Right atrium auricular region (tissue), 2 donors: ENCODE measurements at places on chromosomes 5 and 9. TPM values are rescaled to one million over a fixed set of nuclear protein-coding genes. Genes with fewer than 3 reads are reported as not detected.
A peak's percentile ranks its signal among the peaks of the same experiment; 100 is the strongest.

- no peak for DNase-seq
Measured at GRCh38 chr5:145072889-145073288, 762.3 kb downstream of the PRELID2 start.

DNA sequence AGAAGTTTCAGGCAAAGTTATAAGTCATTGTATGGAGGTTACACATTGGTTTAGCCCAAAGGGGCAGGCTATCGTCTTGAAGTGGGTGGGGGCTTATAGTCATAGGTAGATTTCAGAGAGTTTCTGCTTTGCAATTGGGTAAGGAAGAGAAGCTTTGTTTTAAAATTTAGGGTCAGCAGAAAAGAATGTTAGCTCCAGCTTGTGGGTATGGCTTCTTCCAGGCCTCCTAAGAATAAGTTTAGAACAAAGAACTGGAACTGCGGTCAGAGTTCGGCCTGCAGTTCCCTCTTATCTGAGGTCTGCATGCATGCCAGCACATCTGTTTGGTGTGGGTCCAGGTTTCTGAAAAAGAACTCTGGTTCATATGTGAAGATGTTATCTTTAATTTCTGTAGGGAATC lies 96.1 kb downstream of the CYFIP2 start:
- peak; percentile 21 for DNase-seq

DNA sequence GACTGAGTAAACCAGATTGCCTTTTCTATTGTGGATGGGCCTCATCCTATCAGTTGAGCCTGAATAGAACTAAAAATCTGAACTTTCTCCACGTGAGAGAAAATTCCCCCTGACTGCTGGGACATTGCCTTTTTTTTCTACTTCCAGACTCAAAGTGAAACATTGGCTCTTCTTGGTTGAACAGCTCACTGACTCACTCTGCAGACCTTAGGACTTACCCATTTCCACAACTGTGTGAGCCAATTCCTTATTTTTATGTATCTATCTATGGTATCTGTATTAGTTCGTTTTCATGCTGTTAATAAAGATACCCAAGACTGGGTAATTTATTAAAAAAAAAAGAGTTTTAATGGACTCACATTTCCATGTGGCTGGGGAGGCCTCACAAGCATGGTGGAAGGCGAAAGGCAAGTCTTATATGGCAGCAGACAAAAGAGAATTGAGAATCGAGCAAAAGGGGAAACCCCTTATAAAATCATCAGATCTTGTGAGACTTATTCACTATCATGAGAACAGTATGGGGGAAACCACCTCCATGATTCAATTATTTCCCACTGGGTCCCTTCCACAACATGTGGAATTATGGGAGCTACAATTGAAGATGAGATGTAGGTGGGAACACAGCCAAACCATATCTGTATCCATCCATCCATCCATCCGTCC lies 306.7 kb upstream of the SLC24A2 start:
- no peak for DNase-seq

DNA sequence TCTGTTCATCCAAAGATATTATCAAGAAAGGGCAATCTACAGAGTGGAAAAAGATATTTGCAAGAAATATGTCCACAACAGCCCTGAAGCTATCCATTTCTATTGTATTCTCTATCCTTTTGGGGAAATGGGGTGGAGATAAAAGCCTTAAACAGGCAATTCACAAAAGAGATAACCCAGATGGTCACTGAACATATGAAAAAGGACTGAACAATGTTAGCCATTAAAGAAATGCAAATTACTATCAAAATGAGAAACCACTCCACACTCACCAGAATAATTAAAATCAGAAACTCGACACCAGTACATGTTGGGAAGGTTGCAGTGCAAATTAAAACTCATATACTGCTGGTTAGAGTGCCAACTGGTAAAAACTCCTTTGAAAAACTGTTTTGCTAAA lies 955.2 kb upstream of the DMAC1 start:
- DNase-seq, result no peak

DNA sequence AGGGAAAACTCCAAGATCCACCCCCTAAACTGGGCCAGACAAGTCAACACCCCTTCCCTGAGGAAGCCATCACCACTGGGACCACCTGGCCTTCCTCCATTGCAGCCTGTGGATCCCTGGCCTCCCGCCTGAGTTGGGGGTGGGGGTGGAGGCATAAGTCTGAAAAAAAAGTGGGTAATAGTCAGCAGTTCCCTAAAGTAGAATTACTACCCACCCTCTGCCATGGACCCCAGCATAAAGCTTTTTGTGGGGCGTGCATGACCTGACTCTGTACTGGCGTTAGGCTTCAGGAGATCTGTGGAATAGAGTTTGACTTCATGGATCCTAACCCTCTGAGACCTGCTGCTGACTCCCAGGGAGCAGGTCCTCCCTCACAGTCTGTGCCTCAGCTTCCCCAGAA lies 2.0 kb upstream of the CXXC5 start:
- no peak for DNase-seq

DNA sequence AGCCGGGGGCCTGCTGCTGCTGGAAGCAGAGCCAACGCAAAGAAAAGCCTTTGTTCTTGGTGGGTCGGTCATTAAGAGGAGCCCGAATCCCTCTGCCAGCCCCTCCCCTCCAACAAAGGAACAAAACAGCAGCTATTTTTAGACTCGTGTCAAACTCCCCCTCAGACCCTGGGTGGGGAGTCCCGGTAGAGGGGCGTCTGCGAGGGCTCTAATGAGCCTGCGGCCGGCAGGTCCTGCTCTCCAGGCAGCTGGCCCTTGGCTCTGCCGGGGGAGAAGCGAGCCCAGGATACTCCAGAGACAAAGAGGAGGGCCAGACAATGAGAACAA lies 114.0 kb downstream of the LHX2 start:
- no peak for DNase-seq

- no peak for DNase-seq
Measured at GRCh38 chr5:93735378-93735777, 6.0 kb downstream of the POU5F2 start.

DNA sequence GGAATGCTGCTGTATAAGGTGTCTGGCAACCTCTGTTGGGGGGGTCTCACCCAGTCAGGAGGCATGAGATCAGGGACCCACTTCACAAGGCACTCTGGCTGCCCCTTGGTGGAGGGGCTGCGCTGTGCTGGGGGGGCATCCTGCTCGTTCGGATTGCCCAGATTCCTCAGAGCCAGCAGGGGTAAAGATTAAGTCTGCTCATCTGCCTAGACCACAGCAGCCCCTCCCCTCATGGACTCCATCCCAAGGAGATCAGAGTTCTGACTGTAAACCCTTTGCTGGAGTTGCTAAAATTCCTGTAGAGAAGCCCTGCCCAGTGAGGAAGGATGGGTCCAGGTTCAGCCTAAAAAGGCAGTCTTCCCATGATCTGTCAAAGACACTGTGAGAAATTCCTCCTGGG lies 262.0 kb upstream of the C9orf72 start:
- DNase-seq, result no peak

GRCh38 chr5:136062366-136063274 lies 33.8 kb downstream of the TGFBI start:
- DNase-seq, result peak; percentile 56

- no peak for DNase-seq
Measured at GRCh38 chr9:133953976-133954709, 38.0 kb downstream of the VAV2 start.

DNA sequence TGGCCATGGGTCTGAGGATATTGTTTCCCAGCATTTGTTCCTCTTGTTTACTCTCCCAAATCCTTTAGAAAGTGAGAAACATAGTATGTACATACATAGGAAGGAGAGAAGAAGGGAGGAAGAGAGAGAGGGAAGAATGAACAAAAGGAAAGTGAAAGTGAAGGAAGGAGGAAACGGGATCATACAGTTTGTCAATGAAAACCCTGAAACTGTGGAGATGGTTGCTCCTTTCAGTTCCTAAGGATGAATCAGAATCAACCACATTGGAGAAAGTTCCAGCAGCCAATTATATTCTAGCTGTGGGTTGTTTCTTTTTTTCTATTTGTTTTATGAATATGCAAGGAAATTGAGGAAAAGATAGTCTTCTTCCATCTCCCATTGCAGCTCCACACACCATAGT lies 396.5 kb downstream of the MLLT3 start:
- DNase-seq, result no peak

DNA sequence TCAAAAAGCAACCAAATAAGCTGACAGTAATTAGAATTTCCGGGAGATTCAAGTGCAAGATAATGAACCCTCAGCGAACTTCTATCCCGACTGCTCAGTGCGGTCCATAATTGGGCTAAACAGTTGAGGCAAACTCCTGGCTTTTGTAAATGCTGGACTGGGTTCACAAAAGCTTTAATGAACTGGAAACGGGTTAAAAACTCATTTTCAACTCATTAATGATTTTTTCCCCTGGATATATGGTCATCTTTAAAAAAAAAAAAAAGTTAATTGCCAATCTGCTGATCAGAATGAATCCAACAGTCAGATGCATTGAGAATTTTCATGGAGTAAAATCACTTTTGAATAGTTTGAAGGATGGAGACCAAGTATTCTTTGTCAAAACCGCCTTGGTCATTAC lies 79.5 kb upstream of the WWC1 start:
- no peak for DNase-seq

DNA sequence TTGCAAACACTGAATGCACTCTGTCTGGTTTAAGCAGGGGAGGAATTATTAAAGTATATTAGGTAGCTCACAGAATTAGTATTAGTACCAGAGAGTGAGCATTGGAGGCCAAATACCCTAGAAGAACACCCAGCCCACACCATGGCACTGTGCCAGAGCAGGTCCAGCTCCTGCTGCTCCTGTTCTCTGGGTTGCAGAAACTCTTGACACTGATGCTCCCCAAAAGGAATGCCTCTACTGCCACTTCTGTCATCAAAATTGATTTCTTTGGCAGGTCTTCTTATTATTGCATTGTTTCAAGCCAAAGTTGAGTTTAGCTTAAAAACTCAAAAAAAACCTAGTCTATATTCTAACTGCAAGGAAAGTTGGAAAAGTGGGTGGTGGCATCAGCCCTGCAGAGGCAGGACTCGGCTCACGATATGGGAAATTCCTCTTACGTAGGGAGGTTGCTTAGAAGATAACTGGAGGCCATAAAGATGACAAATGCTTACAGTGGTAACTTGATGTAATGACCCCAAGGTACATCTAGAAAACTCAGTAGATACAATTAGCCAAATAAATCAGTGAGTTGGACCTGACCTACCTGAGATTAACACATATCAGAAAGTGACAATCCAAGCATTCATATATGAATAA lies 123.4 kb downstream of the CD180 start:
- no peak for DNase-seq

DNA sequence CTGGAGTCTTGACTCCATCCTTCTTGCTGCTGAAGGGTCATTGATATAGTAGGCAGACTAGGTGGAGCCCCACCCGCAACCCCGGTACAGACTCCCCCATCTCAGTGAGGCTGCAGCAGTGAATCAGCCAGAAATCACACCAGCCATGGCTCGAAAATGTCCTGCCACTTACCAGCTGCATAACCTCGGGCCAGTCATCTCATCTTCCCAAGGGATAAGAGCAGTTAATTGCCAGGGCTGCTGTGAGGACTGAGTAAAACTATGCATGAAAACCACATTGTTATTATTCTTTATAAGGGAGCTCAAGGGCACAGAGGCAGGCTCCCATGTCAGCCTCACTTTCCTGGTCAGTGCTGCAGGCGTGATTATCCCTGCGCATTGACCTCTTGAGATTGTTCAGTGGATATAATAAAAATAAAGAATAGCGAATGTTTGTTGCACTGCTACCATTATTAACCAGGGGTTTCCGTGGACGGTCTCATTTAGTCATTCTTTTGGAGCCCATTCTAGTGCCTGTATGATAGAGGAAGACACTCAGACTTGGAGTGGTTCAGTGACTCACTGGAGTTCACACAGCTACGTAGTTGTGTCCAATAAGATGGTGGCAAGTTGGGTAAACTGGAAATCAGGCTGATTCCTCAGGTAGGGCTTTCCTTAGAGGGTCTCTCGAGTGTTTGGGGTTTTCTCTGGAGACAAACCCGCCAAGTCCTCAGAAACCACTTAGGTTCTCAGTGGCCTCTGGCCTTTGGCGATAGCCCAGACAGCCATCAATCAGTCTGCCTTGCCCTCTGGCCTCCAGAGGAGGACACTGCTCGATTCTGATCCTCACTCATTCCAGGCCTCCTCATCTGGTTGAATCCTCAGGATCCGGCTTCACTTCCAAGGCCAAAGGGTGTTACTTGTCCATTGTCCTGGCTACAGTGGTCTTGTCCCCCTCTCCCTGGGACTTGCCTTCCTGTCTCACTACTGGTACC lies 39.9 kb downstream of the COL15A1 start:
- no peak for DNase-seq

GRCh38 chr5:94700592-94700991 lies 82.1 kb downstream of the SLF1 start:
- DNase-seq, result no peak

GRCh38 chr9:137575716-137576411 lies 2.9 kb downstream of the DPH7 start:
- DNase-seq, result no peak

DNA sequence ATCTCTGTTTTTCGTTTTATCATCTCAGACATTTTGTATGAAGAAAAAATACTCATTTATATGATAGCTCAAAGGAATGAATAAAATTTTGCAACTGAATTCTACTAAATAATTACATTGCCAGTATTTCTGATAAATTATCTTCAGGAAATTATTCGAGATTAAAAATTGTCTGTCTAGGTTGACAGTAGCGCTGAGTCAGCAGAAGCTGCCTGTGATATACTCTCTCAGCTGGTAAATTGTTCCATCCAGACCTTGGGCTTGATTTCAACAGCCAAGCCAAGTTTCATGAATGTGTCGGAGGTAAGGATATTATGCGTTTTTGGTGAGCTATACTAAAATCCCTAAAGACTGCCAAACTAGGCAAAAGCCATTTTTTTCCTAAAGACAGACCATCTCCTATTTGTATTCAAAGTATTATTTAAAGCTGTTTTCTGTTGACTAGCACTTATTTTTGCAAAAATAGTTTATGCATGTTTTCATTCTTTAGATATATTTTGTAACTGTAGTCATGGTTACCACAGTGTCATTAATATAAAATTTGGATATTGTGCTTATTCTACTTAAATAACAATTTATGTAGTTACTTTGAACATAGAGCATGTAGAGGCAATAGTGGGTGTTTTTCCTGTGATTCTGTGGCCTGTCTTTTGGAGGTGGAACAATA lies 17.4 kb downstream of the LECT2 start:
- DNase-seq, result no peak

DNA sequence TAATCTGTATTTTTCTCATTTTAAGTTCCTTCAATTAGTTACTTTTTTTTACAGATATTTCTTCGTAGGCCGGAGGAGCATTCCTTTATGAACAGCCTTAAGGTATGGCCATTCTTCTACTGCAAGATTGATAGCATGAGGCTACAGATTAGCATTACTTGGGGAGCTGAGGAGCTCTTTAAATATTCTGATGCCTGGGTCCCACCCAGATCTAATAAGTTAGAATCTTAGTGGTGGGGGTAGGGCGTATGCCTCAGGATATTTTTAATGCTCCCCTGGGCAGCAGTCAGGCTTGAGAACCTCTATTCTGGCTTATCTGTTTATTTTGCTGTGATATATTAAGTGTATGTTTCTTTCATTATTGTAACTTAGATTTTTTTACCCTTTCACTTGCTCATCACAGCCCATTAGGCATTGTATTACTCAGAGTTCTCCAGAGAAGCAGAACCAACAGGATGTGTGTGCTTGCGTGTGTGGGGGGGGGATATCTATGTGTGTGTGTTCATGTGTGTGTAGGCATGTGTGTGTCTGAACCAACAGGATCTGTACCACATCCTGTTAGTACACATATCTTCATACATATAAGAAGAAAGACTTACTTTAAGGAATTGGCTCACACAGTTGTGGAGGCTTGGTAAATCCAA lies 91.8 kb upstream of the MTAP start:
- DNase-seq, result no peak

TUSC1 gene
- total RNA-seq, result 22.7 TPM

SAPCD2 gene
- 0.63 TPM for total RNA-seq

LCN15 gene
- total RNA-seq, result 1.4 TPM

KCNIP1 gene
- total RNA-seq, result not detected

LMX1B gene
- 0.74 TPM for total RNA-seq

CARD9 gene
- 0.15 TPM for total RNA-seq

FOXD1 gene
- total RNA-seq, result not detected
